ENCODE measurements at places on chromosomes 4 and X.

- DNase-seq = no peak
Observed at GRCh38 chrX:39984191-39984956, 113.4 kb downstream of the BCOR start.

DNA sequence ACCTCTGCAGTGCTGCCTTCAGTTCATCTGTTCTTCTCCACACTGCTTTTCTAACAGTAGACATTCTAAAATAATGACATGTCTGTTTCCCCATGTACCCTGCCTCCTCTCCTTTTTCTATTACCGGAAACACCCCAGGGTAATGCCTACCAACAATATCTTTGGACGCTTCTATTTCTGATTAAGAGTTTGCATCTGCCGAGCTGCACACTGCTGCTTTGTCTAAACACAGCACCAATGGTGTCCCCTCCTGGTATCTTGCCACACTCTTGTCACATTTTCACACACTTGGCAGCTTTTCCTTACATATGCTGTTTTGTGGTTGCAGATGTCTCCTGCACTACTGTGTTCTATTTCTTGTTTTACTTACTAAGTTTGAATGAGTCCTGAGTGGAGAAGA, 288.8 kb downstream of the GRIA2 start:
- DNase-seq = no peak

- DNase-seq = no peak
Observed at GRCh38 chr4:61342061-61342460, 141.9 kb downstream of the ADGRL3 start.

DNA sequence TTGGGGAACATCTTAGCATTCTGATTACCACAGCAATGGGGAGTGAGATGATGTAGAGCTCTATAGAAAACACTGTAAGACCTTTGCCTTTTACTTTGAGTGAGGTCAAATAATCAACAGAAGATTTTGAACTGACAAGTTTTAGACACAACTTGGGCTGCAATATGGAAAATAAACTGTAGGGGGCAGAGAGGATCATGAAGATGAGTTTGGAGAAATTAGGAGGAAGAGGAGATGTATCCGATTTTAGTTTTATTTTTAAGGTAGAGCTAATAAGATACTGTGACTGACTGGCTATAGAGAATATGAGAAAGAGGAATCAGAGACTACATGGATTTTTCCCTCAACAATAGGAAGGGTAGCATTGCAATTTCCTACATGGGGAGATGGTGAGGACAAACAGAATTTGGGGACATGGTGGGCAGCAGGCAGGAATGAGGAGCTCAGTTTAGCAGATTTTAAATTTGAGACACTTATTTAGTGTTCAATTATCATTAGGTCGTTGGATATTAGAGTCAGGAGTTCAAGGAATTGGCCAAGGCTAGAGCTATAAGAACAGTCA, 563.1 kb downstream of the INPP4B start:
- DNase-seq = no peak

- no peak for DNase-seq
Observed at GRCh38 chrX:37993837-37994619, 12.3 kb upstream of the SYTL5 start.

- no peak for DNase-seq
Observed at GRCh38 chr4:41077628-41078027, 136.7 kb downstream of the APBB2 start.

DNA sequence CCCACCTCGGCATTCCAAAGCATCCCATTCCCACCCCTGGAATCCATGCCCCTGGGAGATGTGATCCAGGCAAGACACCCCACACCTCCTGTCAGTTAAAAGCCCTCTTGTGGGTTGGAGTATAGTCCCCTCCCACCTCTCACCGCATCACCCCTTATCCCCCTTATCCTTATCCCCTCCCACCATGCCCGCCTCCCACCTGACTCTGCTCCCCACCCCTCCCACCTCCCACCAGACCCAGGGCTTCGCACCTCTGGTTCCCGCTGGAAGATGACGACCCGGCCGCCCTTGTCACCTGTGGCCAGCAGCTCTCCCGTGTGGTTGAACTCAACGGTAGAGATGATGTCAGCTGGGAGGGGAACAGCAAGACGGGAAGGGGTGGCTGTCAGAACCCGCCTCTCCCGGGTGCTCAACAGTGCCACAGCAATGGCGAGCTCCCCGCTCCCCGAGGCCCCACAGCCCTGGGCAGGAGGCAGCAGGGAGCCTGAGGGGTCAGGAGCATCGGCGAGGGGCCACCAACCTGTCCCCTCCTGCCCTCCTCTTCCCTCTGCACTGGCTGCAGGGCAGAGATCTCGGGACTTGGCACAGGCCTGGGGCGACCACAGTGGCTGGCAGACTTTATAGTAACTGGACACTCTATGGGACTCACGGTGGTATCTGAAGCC, 91.5 kb downstream of the PPP2R2C start:
- DNase-seq = no peak

DNA sequence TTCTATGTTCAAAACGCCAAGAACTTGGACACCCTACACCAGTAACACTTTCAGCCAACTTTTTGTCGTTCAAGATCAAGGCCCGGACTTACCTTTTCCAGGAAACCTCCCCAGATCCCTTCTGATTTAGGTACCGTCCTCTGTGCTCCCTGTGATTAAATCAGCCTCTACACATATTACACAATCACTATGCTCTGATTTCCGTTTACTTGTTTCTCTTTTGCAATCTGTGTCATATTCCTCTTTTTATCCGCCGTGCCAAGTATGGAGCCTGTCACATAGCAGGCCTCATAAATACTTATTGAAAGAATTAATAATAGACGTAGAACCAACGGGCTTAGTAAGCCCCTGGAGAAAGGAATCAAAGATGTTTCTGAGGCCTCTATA, 722 bp upstream of the TMEM33 start:
- DNase-seq = peak; percentile 91

- no peak for DNase-seq
Observed at GRCh38 chr4:156442912-156443311, 489.2 kb upstream of the CTSO start.

DNA sequence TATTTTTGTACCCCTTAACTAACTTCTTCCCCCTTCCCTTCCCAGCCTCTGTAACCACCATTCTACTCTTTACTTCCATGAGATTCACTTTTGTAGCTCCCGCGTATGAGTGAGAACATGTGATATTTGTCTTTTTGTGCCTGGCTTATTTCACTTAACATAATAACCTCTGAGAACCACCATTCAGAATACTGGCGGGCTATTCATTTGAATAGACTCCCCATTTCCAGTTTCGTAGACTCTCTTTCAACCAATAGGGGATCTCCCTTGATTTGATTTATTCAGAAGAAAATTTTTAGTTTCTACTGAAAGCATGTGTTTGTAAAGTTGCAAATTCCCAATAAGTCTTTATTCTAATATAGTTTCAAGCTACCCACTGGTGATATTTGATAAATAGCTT, 117.2 kb downstream of the GATB start:
- no peak for DNase-seq

- no peak for DNase-seq
Observed at GRCh38 chr4:186861317-186861716, 137.7 kb upstream of the FAT1 start.

GRCh38 chr4:177100307-177100706, 209.4 kb upstream of the NEIL3 start:
- no peak for DNase-seq

- no peak for DNase-seq
Observed at GRCh38 chr4:158934996-158935669, 166.3 kb downstream of the FNIP2 start.

DNA sequence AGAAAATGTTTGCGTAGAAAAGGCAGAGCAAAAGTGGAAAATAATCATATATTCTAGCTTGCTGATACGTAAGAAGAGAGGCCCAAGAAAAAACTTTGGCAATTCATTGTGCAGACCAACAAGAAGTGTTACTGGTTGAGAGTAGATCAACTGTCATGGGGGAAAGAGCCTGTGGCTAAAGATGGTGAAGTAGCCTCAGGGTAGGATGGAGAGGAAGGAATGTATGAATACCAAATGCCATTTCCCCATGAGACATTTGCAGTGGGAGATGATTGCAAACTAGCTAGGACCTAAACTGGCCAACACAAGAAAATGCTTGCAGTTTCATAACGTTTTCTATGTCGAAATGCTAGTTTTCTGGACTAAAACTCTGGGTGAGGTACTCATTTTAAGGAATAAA, 47.7 kb upstream of the ADGRL3 start:
- DNase-seq = no peak

- DNase-seq = no peak
Observed at GRCh38 chr4:92528541-92528940, 224.8 kb downstream of the GRID2 start.

- DNase-seq = no peak
Observed at GRCh38 chr4:108171339-108172230, 2.9 kb upstream of the LEF1 start.

DNA sequence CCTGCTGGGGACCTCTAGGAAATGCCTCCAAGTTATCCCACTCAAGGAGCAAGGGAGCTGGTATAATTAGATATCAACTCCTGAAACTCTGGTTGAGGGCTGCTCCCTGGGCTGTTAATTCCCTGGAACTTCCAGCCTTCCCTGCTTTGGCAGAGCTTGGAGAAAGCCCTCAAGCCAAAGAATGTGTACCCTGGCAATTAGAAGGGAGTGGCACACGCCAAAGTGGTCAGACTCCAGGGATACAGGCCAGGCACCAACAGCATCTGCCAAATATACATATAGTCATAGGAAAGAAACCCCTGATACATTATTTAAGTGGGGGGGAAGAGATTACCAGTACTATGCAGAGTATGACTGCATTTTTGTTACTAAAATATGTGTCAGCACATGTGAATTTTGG, 616.8 kb downstream of the BCOR start:
- no peak for DNase-seq

- DNase-seq = peak; percentile 45
Observed at GRCh38 chrX:38678821-38679220, 117.5 kb downstream of the TSPAN7 start.

GRCh38 chr4:101914761-101915160, 124.2 kb downstream of the BANK1 start:
- DNase-seq = no peak

- no peak for DNase-seq
Observed at GRCh38 chr4:1206299-1207156, 34.1 kb upstream of the SPON2 start.

DNA sequence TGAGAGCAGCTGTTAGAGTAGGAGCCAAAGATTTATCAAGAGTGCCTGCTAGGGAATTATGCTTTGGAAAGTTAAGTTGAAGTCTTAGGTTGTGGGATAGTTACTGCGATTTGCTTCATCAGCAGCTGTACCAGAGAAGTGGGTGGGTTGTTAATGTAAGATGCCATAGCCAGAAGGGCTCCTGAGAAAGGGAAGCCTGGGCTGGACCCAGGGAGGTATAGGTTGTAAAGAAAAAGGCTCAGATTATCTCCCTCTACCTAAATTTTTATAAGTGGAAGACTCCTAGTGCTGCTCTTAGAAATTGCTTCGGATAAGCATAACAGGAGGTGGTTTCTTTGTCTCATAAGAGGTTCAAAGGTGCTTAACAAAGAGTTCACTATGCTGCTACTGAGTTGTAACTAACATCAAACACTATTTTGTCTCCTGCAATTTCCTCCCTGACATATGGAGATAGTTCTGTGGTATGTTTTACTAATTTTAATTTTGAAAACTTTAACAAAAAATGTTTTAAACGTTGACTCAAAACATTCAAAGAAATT, 356.9 kb downstream of the DTHD1 start:
- no peak for DNase-seq

- DNase-seq = no peak
Observed at GRCh38 chrX:353566-354535, 32.9 kb downstream of the PPP2R3B start.

DNA sequence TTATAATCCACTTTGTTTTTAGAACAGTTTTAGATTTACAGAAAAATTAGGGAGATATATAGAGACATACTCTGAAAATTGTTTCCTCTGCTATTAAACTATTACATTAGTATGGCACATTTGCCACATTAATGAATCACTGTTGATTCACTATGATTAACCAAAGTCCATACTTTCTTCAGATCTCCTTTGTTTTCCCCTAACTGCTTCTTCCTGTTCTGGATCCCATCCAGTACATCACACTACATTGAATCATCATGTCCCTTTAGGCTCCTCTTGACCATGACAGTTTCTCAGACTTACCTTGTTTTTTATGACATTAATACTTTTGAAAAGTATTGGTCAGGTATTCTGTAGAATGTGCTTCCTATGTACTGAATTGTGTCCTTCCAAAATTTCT, 109.2 kb upstream of the EDNRA start:
- DNase-seq = no peak

- no peak for DNase-seq
Observed at GRCh38 chr4:93018806-93019205, 715.0 kb downstream of the GRID2 start.

- no peak for DNase-seq
Observed at GRCh38 chrX:69398881-69399280, 105.2 kb upstream of the NALF2 start.

- DNase-seq = no peak
Observed at GRCh38 chr4:43244688-43245382, 352.3 kb downstream of the GRXCR1 start.

GRCh38 chr4:2281575-2282343, 19.9 kb upstream of the MXD4 start:
- DNase-seq = peak; percentile 15

- no peak for DNase-seq
Observed at GRCh38 chr4:58138786-58139668, 1028.8 kb upstream of the IGFBP7 start.

DNA sequence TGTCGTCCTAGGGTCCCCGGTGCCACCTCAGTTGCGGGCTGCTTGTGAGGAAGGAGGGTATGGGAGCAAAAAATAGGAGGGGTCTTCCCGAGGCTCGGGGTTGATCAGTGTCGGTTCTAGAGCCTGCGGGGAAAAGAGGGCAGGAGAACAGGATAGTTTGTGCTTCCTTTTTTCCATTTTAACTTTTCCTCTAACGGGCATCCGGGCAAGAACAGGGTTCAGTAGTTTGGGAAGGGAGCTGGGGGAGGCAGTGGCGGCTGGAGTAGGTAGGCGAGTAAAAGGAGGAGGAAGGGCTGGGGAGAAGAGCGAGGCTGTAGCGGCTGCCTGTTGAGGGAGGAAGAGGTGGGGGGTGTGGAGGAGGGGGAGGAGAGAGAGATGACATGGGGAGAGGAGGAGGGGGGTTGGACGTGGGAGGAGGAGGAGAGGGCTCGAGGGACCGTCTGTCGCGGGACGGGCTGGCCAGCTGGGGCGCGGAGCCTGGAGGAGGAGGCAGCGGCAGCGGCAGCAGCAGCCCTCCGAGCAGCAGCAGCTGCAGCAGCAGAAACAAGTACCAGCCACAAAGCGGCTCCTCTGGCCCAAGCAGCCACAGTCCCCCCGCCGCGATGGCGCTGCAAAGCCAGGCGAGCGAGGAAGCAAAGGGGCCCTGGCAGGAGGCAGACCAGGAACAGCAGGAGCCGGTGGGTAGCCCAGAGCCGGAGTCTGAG, at the start of gene SLC16A2:
Gene SLC16A2 (plus strand): TSS at position 458 of the 704 bp plus-strand sequence. CDS start 145 bp downstream, at position 603.
- no peak for DNase-seq

DNA sequence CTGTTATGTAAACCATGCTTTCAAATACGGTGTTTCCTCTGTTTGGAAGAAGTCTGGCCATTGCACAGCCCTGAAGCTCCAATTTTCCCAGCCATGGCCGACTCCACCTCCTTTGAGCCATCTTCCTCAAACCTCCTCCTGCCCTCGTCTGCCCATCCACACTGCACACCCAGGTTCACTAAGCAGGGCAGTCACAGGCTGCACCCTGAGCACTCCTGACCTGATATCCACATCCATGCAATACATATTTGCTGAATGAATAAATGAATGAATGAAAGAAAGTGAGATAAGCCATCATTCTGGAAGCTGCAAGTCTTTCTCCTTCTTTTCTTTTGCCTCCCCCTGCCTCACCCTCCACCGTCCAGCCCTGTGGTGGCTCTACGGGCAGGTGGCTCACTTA, 22.2 kb downstream of the XG start:
- DNase-seq = no peak

GRCh38 chr4:17717301-17717700, 64.1 kb downstream of the FAM184B start:
- no peak for DNase-seq
